ENCODE measurements at places on chromosomes 1 and 21.

- no peak for DNase-seq
Measured at GRCh38 chr1:230753586-230754251, 6.5 kb downstream of the CAPN9 start.

DNA sequence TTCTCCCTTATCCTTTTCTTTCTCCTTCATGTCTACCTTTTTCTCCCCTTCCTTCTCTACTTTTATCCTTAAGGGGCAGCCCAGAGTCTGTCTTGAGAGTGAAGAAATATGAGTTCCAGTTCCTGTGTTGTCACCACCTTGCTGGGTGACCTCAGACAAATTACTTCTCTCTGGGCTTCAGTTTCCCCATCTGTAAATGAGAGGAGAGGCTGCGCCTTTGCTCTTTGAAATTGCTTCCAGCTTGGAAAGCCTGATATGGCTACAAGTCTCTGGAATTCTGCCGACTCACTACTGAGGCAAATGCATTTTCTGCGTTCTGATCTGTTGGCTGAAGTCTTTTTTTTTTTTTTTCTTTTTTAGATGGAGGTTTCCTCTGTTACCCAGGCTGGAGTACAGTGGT, 119.2 kb downstream of the SYF2 start:
- DNase-seq, result no peak

DNA sequence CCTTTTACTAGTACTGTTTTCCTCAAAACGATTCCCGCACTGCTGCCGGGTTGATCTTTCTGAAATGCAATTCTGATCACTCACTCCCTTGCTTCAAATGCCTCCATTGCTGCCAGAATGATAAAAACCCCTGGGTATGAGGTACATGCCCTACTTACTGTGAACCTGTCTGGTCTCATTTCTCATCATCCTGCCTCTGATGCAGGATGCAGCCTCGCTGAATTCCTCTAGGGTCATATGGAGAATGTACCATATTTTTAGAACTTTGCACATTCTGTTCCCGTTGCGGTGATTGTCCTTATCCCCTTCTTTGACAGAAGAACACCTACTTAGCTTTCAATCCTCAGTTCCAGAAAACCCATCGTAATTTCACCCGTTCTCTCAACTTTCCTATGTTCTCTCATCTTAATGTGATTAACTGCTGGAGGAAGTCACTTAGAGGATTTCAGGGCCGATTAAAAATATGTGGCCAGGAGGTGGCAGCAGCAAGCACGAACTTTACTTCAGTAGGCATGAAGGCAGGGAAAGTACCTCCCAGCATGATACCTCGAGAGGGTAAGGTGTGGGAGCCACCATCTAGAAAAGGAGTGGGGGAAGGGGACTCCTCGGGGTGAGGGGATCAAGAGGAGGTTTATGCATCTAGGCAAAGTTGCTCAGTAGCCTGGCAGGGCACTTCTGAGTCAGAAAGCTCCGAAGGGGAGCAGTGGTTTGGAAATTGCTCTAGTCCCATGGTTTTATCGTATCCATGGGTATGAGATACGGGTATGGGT, 361.5 kb upstream of the ZP4 start:
- DNase-seq, result peak; percentile 20

- no peak for DNase-seq
Measured at GRCh38 chr1:86812286-86812685, 101.6 kb downstream of the SELENOF start.

- no peak for DNase-seq
Measured at GRCh38 chr1:24535021-24535424, 20.9 kb upstream of the NCMAP start.

DNA sequence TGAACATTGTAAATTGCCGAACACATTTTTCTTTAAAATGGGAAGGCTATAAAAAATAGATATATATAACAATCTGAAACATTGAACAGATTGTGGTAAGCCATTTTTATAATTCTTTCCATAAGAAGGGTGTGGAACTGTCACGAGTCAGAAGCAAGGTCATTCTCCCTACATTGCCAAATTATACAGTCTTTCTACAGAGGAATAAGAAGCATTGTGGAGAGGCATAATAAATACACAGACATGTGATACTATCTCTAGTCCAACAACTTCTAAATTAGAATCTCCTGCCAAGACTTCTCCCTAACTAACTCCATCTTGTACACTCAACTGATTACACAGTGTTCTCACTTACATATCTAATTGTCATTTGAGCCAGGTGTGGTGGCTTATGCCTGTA, 227.9 kb downstream of the CENPF start:
- no peak for DNase-seq

- DNase-seq, result no peak
Measured at GRCh38 chr1:218931324-218931723, 242.4 kb upstream of the LYPLAL1 start.

GRCh38 chr1:115837740-115838421, 3.0 kb downstream of the NHLH2 start:
- peak; percentile 44 for DNase-seq

DNA sequence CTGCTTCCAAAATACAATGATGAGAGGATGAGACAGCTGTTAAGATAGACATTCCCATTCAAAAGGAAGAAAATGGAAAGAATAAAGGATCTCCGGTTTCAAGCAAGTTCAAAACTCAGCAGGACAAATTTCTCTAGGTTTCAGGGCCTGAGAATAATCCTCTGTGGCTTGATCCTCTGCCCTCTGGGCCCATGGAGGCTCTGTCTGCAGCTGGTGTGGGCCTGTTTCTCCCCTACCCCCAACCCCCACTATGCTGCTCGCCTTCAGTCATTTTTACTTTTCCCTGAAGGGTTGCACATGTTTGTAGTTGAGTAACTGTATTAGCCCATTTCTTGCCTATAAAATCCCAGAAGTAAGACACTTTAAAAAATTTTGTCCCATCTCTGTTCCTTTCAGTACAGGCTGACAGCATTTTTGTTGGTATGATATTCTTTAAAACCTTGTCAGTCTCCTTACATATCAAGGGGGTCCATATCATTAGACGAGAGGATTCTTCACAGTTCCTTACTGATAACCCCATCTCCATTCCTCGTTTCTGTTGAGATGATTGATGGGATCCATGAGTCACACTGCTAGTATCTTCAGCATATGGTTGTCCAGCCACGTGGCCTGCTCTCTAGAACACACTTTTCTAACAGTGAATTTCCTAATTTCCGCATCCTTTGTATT, 10.5 kb downstream of the ZMYM4 start:
- no peak for DNase-seq

DNA sequence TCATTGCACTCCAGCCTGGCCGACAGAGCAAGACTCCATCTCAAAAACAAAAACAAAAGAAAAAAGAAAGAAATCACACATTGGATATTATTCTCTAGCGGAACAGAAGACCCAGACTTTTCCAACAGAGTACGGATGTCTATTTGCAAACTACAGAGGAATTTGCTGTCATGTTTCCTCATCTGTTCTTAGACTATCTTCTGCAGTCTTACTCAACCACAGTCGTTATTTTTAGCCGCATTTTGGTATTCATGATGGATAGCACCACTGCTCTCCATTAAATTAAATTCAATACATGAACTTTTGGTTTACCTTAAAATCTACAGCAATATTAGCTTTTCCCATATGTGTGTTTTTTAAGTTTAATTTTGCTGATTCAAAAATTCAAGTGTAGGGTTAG, 14.2 kb upstream of the HEATR1 start:
- DNase-seq, result no peak

GRCh38 chr1:86530211-86530845, 16.6 kb upstream of the CLCA4 start:
- no peak for DNase-seq

DNA sequence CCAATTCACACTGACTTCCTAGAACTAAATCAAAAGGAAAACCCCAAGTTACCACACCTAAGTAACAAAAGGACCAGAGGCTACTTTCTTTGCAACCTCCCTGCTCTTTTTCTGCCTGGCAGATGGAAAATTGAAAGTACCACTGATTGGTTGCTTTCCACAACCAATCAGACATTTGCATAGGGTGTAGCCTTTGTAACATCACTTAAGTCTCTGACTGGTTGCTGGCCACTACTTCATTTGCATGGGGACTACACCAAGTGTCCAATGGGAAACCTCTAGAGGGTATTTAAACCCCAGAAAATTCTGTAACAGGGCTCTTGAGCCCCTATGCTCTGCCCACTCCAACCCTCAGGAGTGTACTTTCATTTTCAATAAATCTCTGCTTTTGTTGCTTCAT, 365.0 kb downstream of the LTN1 start:
- no peak for DNase-seq

DNA sequence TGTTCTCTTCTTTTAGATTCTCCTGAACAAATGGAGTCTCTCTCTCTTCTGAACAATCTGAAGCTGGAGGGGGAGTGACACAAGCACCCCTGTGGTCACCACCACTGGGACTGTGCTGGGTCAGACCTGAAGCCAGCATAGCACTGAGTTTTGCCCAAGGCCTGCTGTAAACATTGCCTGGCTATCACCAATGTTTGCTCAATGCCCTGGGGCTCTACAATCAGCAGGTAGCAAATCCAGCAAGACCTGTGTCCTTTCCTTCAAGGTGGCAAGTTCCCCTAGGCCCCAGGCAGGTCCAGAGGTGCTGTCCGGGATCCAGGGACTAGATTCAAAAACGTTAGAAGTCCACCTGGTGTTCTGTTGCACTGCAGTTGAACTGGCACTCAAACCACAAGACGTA, 282.8 kb upstream of the PROX1 start:
- no peak for DNase-seq

GRCh38 chr1:72197786-72198185, 84.6 kb downstream of the NEGR1 start:
- no peak for DNase-seq

- no peak for DNase-seq
Measured at GRCh38 chr1:42962641-42963377, 4.1 kb upstream of the SLC2A1 start.

- DNase-seq, result no peak
Measured at GRCh38 chr1:10117132-10117531, 84.4 kb downstream of the UBE4B start.

Data from NCI-H1694 treated with DMSO at 0.1 percent for 48 hours (cell line).